IPS-NIHi11 (cell line): ENCODE measurements at places on chromosomes 1 and 21.
A peak's percentile ranks its signal among the peaks of the same experiment; 100 is the strongest.

GRCh38 chr21:42153046-42153686, 65.8 kb upstream of the ABCG1 start:
- DNase-seq = no peak

GRCh38 chr1:213227458-213227857, 176.4 kb downstream of the RPS6KC1 start:
- DNase-seq = no peak

GRCh38 chr1:230892018-230892491, 23.7 kb upstream of the C1orf198 start:
- no peak for DNase-seq

DNA sequence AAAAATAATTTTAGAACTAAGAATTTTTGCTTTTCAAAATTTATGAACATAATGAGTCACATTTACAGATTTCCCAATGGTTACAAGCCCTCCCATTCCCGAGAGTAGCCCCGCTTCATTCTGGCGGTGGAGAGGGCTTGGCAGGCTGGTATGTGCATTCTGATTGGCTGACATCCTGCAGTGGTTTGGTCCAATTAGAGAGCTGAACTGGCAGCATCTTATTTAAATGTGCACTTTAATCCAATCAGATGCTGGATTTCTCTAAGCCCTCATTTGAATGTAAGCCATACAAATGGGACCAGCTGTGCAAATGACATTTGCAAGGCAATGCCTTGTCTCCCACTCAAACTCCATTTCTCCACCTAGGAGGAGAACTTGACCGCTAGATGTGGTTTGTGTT, 18.0 kb upstream of the TRIM17 start:
- peak; percentile 55 for DNase-seq

GRCh38 chr1:184422490-184423233, 35.8 kb downstream of the C1orf21 start:
- DNase-seq = no peak

GRCh38 chr1:100134872-100135271, 1.9 kb downstream of the TRMT13 start:
- DNase-seq = no peak

DNA sequence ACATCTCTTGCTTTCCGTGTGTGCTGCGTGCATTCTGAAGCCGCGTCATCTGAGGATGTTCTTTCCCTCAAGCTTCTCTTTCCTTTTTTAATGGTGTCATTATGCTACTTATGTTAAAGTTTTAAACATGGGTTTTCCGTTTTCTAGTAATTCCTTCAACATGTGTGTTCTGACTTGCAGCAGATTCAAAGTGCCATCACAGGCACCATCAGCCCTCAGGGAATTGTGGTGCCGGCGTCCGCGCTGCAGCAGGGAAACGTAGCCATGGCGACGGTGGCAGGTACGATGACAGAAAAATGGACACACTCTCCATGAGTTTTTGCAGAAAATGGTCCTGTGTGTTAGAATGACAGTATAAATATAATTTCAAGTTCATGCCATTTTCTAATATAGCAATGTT, 42.4 kb downstream of the PKNOX1 start:
- DNase-seq = no peak

DNA sequence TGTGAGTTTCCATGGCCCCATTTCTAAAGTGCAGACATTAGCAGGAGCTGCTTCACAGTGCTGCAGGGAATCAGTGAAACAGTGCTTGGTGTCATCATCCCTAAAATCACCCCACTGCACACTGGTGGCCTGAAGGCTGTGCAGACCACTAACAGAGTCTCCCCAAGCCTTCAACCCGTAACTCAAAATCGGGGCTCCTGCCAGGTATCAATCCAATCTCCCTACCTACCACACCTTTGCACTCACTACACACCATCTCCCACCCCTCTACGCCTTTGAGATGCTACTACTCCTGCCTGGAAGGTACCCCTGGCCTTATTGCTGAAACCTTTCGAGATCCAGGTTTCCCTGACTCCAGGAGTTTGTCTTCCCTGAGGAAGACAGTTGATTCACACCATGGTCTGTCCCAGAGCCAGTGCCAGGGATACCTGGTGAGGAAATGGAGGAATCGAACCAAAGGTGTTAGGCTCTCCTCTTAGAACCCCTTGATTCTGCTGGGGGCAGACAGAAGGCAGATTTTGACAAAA, 25.5 kb downstream of the SLC2A1 start:
- DNase-seq = no peak

DNA sequence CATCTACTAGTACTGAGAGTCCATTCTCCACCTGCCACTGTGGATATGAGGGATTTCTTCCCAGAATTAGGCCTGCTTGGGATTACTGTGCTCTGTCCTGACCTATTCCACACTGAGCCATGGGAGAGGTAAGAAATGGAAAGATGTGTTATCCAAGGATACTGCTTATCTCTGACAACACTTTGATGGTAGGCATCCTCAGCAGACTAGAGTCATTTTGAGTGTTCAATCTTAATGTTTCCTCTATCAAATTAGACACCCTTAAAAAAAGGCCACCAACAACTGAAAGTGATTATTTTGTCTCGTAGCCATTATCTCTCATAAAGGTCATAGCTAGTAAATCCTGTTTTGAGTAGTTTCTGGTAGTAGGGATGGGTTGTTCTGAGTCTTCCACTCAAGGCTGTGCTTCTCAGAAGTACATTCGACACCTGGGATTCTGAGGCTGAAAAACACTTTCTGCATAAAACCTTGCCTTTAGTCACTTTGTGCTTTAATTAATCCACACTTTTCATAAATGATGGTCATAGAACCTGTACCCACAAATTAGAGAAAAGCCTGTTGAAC, 8.8 kb downstream of the ATPAF1 start:
- no peak for DNase-seq

DNA sequence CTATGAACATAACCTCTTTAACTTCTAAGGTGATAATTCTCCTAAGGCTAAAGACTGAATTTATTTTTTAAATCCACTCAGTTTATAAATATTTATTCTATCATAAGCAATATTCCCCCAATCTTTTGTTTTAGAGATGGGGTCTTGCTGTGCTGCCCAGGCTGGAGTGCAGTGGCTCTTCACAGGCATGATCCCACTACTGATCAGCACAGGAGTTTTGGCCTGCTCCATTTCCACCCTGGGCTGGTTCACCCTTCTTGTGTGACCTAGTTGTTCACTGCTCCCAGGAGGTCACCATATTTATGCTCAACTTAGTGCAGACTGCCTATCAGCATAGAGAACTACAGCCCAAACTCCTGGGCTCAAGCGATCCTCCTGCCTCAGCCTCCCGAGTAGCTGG, 38.6 kb downstream of the LPGAT1 start:
- no peak for DNase-seq

DNA sequence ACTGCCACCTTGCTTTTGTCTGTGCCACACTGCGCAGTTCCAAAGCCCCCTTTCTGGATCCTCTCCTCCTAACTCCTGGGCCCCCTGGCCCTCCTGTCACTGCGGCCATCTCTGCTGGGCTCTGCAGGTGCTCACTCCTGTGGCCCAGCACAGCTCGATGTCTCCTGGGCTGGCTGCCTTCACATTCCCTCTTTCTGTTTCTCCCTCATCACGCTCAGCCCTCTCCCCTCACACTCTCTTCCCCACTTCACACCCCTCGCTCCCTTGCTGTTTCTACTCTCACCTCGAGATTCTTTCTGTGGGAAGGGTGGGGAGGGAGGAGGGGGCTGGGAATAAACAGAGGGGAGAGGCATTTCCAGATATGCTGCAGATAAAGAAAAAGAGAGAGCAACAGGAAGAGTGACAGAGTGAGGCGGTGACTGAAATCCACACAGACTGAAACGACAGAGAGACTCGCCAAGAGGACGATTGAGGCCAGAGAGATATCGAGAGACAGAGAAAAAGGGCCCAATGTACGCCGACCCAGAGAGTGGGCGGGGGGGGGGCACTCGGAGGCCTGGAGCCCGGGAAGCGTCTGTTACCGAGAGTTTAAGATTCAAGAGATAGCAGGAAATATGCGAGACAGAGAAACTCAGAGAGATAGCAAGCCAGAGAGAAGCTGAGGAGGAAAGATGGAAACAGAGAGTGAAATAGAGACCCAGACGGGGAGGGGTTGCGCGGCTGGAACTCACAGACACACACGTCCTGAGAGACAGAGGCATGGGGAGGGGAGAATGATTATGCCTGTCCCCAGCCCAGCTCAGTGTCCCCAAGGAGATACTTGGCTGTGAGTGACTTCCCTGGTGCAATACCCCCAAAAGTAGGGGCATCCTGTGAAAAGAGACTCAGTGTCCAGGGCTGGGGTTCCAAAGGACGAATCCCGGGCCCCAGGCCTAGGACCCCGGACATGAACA, 666 bp downstream of the CSF3R start:
- DNase-seq = no peak

- no peak for DNase-seq
Measured at GRCh38 chr1:204286831-204287421, 72.8 kb downstream of the PLEKHA6 start.

GRCh38 chr1:183267646-183268431, 81.8 kb downstream of the LAMC2 start:
- DNase-seq = no peak

GRCh38 chr1:23910144-23910543, 3.0 kb downstream of the CNR2 start:
- no peak for DNase-seq

DNA sequence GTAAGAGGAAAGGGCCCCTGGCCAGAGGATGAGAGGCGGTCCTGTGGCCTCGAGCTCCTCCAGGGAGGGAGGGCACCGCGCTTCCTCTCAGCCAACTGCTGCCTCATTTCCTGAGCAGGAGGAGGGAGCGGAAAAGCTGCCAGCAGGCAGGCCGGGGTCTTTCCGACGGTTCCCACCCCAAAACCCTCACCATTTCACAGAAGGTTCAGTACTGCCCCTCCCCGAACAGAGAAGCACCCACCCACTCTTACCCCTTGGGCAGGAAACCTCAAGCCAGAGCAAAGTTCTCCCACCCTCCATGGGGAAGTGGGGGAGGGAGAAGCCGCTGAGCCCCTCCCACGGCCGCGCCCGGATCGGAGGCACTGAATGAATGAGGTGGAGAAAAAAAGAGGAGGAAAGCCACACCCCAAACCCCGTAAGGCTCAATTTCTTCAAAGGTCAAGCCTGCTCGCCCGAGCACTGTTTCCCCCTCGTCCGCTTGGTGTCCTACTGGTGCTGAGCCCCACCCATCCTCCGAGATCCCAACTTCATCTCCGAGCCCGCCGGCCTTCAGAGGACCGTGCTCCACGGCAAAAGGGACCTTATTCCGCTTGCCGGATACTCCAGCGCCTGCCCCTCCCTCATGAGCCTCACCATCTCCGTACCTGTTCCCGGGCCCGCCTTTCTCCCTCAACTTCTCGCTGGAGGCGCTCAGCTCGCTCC, 9.4 kb downstream of the TPM3 start:
- peak; percentile 62 for DNase-seq

DNA sequence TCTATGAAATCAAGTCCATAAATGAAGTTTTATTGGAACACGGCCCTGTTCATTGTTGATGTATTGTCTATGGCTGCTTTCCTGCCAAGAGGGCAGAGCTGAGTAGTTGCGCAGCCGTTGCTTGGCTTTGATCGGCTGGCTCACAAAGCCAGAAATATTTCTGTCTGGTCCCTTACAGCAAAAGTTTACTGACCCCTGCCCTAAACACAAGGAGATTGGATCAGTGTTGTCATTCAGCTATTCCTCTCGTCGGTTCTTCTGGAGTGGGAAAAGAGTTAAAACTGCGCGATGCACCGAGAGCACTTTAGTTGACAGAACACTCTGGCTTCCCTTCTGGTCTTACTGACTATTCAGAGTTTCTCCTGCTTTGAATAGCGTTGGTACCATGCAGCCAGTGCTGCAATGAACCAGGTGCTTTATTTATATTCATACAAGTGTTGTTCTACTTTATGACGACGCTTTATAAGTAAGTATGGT, 868 bp downstream of the ZBTB40 start:
- no peak for DNase-seq

- no peak for DNase-seq
Measured at GRCh38 chr1:172342584-172343239, 77.8 kb upstream of the C1orf105 start.

DNA sequence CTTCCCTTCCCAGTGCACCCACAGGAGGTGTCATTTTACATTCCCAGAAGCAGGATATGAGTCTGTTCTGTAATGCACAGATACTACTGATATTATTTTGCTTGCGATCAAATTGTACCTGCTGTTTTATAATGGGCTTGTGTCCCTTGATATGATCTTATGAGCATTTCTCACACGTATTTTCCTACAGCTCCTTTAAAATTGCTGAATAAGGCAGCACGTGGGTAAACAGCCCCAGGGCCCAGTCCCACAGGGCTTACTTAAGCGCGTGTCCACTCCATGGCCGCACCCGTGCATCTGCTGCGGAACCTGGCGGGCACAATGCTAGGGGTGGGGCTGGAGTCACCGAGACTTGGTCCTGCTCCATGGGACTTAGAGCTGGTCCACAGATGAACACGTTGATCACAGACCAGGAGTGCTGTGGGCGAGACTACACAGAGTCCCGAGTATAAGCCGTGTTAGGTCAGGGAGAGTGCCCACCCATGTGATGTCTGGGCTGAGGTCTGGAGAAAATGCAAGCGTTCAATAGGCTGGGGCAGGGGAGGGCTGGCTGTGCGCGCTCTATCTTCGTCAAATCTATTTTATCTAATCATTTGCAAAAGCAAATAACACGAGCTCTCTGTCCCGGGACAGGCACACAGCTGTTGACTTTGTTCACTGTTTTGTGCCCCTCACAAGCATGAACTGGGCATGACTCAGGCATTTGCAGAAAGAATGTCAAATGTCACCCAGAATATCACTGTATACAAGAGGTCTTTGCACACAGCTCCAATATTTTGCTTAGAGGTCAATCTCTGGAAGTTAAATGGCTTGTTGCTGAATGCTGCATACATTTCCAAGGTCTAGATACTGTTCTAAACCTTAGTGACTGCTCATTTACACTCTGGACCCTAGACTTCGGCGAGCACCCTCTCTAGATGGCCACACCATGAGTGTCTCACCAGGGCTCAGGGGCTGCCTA, 119.3 kb downstream of the CRYAA start:
- DNase-seq = no peak

GRCh38 chr1:67612788-67613241, 72.2 kb upstream of the GADD45A start:
- no peak for DNase-seq

- no peak for DNase-seq
Measured at GRCh38 chr1:61058483-61059245, 23.7 kb upstream of the NFIA start.

DNA sequence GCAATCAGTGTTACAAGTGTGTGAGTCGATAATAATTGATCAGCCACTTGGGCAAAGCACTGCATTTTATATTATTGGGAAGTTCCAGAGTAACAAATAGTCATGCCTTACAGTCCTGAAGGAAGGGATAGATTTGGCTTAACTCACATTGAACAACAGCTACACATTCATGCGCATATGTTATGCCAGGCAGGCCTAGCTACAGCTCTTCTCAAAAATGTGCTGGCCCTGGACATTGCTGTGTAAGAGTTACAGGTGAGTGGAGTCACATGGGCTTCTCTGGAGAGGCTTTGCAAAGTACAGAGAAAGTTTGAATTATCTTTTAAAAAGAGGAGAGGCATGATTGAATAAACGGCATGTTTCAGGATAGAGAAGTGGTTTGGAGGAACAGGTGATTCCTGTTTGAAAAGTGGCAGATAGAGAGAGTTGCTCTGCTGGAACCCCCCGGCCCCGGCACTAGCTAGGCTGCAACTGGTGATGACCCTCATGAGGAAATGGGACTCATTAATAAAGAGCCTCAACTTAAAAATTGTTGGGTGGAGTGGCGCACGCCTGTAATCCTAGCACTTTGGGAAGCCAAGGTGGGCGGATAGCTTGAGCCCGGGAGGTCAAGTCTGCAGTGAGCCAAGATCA, 200.6 kb downstream of the CRB1 start:
- no peak for DNase-seq

- no peak for DNase-seq
Measured at GRCh38 chr1:10528066-10529014, 53.6 kb downstream of the PEX14 start.

GRCh38 chr1:203695116-203695515, 68.5 kb downstream of the ATP2B4 start:
- no peak for DNase-seq
